Stimulated activated CD8-positive, alpha-beta memory T cell treated with anti-CD3 and anti-CD28 coated beads, Interleukin-2, amount 100 ng/mL, for 1 hour (primary cell): ENCODE measurements at places on chromosomes 12 and 14.
A peak's percentile ranks its signal among the peaks of the same experiment; 100 is the strongest.

DNA sequence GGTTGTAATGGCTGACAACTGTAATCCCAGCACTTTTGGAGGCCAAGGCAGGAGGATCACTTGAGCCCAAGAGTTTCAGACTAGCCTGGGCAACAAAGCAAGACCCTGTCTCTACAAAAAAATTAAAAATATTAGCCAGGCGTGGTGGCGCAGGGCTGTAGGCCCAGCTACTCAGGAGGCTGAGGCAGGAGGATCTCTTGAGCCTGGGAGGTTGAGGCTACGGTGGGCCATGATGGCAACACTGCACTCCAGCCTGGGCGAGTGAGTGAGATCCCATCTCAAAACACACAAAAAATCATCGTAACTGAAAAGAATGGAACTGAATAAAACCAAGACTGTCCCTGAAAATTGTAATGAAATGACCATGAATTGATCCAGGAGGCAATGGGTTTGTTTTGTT, 6.1 kb downstream of the CAMKK2 start:
- no peak for DNase-seq

GRCh38 chr12:96807741-96808140, 99.3 kb upstream of the NEDD1 start:
- DNase-seq, result no peak

DNA sequence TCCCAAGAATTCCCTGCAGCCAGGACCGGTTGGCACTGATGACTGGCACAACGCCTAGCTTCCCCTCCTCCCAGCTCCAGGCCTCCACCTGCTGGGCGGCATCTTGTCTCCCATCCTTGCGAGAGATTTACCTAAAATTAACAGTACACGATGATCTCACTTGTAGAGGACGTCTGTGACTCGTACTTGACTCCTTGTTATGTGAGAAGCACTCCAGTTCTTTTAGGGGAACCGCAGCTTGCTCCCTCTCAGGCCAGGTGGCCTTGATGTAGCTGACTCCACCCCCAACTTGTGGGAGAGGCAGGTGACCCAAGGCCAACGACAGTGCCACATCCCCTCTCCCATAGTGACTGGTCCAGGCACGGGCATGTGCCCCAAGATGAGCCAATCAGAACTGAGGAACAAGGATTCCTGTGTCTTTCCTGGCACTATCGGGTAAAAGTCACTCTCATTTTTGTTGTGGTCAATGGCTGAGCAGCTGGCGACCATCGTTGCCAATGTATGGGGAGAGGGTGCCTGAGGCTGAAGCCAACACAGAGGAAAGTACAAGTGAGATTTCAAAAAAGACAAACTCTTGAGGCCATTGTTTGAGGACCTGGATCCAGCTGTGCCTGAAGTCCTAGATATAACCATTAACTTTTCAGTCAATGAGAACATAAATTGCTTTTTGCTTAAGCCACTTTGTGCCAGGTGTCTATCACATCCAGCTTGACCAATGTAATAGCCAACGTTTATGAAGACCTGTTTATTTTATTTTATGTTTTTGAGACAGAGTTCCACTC, 208.7 kb downstream of the RBM19 start:
- no peak for DNase-seq

DNA sequence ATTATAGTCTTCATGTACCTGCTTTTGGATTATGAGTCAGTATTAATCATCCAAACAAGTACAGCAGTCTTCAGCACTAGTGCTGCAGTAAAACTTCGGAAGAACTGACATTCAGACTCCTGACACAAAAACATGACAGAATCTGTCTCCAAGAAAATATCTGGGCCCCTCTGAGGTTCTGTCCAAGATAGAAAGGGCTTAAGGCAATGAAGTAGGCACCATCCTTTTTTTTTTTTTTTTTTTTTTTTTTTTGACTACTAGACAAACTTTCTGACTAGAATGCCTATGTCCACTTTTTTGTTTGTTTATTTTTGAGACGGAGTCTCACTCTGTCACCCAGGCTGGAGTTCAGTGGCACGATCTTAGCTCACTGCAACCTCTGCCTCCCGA, 112.5 kb downstream of the MED13L start:
- DNase-seq, result no peak

DNA sequence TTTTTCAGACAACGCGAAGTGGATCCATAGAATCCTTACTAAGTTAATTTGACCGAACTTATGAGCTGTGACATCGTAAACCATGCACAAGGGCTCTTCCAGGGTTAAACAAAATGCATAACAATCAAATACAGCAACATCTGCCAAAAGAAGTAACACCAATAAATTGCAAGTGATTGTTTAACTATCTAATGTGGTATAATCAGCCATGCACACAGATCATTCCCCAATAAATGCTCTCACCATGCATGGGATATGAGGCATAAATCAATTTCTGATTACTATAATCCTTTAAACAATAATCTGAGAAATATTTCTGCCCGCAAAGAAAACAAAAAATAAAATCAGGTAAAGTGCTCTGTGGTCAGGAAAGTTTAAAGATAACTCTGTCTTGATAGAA, 7.7 kb upstream of the PLEKHG7 start:
- no peak for DNase-seq

DNA sequence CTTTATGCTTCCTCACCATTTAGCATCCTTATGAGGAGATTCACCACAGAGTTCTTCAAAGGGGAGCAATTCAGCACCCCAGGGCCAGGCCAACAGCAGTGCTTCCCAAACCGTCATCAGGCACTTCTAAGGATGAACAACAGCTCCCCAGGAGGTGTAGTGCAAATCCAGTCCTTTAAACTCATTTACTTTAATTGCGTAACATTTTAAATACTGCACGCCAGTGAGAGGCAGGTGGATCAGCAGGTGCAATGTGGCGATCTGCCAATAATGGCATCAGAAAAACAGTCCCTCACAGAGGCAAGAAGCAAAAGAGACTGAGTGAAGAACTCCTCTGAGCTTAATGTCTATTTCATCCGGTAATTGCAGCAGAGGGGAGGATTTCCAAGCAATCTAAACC, 770.9 kb upstream of the FOXG1 start:
- DNase-seq, result no peak

- no peak for DNase-seq
Observed at GRCh38 chr12:110862329-110862728, 15.5 kb downstream of the CCDC63 start.

- no peak for DNase-seq
Observed at GRCh38 chr12:98856897-98857540, 211.9 kb downstream of the APAF1 start.

GRCh38 chr14:96803958-96804357, 6.8 kb downstream of the VRK1 start:
- no peak for DNase-seq

GRCh38 chr14:51697848-51698247, 46.1 kb downstream of the FRMD6 start:
- no peak for DNase-seq

DNA sequence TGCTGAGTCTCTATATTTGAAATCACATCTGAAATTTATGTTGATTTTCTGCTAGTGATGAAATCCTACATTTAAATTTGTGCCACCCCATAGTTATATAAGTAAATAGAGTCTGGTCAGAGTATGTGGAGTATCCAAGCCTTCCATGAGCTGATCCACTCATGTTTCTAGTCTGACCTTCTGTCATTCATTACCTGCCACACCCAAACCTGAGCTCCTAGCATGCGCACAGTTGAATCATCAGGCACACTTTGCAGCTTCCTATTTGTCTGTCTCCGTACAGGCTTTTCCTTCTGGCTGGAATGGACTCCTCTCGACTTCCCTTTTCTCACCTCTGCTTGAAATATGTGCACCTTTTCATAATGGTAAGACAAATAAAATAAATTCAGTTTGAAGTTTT, 45.3 kb upstream of the LRIG3 start:
- DNase-seq, result no peak

- DNase-seq, result no peak
Observed at GRCh38 chr12:19120795-19121194, 8.7 kb upstream of the PLEKHA5 start.

GRCh38 chr14:27056586-27056985, 458.8 kb upstream of the NOVA1 start:
- no peak for DNase-seq

DNA sequence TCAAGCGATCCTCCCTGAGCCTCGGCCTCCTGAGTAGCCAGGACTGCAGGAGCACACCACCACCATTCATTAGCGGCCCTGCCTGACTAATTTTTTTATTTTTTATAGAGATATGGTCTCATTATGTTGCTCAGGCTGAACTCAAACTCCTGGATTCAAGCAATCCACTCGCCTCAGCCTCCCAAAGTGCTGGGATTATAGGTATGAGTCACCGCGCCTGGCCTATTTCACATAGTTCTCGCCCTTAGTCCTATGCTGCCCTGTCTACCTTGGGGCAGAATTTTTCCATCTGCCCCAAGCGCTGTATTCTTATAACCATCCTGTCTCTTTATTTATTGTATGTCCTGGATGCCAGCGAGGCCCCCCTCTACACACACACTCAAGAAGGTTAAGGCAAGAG, 50.9 kb upstream of the BCL2L14 start:
- no peak for DNase-seq

GRCh38 chr12:31321897-31322228, 4.1 kb downstream of the SINHCAF start:
- DNase-seq, result no peak

- no peak for DNase-seq
Observed at GRCh38 chr14:93708311-93708734, 80.0 kb downstream of the PRIMA1 start.

GRCh38 chr14:68528040-68528687, 264.7 kb downstream of the ZFP36L1 start:
- DNase-seq, result no peak

- DNase-seq, result no peak
Observed at GRCh38 chr12:4830556-4831210, 79.0 kb upstream of the KCNA1 start.

DNA sequence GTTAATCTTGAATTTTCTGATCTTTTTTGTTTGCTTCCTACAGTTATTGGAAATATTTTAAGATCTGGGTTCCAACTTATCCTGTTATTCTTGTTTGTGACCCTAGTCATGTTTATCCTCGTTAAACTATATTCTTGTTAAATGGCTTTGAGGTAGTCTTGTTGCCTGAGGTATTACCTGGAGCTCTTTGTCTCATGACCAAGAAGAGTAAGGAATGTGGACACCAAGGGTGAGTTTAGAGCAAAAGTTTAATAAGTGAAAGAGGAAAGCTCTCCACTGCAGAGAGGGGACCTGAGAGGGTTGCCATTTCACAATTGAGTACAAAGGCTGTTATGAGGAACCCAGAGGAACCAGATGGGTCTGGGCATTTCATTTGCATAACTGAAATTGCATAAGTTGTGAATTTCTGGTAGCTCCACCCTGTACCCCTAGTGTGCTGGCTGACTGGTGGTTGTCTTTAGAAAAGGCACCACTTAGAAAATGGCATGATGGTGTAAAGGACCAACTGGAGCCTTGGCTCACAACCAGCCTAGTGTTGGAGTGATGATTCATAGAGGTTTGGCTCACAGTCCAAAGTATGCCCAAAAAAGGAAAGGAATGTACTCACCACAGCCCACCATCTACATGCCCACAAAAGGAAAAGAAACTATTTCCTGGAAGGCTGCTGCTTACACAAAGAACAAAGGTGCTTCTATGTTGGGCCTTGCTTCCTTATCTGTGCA, 36.7 kb upstream of the RESF1 start:
- no peak for DNase-seq

DNA sequence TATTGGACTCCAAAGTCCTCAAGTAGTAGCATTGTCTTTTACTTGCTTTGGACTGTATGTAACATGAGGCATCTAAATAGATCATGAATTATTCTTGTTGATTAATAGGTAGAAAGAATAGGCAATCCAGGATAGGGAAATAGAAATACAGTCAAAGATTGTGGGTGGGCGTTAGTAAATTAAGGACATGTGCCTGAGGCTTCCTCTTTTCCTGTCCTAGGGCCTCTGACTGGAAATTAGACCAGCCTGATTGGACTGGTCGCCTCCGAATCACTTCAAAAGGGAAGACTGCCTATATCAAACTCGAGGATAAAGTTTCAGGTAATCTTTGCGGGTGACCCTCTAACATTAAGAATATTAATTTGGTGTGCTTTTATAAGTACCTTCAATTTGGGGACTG, 7.6 kb downstream of the NECAP1 start:
- no peak for DNase-seq

GRCh38 chr12:110647631-110648040, 33.7 kb downstream of the TCTN1 start:
- DNase-seq, result no peak

GRCh38 chr14:68948686-68949600, 30.2 kb downstream of the ACTN1 start:
- DNase-seq, result no peak

- no peak for DNase-seq
Observed at GRCh38 chr14:75972801-75973421, 8.9 kb downstream of the TGFB3 start.

DNA sequence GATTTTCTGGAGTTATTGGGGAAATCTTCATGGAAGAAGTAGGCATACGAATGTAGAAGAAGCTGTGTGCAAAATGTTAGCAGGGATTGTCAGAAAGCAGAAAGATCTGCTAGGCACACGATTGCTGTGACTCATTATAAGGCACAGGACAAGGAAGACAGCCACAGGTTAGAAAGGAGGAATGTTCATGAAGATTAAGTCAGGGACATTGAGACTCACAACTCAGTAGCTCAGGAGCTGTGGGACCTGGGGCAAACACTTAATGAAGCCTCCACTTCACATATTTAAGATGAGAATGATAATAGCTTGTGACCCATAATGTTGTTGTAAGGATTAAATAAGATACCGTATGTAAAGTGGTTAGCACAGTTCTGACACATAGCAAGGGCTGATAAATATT, 26.6 kb upstream of the RTRAF start:
- DNase-seq, result no peak

- DNase-seq, result no peak
Observed at GRCh38 chr12:85836197-85837090, at the start of gene RASSF9. Gene RASSF9, minus strand, starts transcription at chr12:85836409. Its CDS starts 208 bp downstream, at chr12:85836201.

- no peak for DNase-seq
Observed at GRCh38 chr14:91869556-91869955, 2.2 kb upstream of the TC2N start.

- DNase-seq, result no peak
Observed at GRCh38 chr12:1575408-1576401, 18.7 kb downstream of the FBXL14 start.

- DNase-seq, result peak; percentile 35
Observed at GRCh38 chr14:73785834-73786635, 65.6 kb upstream of the PTGR2 start.

DNA sequence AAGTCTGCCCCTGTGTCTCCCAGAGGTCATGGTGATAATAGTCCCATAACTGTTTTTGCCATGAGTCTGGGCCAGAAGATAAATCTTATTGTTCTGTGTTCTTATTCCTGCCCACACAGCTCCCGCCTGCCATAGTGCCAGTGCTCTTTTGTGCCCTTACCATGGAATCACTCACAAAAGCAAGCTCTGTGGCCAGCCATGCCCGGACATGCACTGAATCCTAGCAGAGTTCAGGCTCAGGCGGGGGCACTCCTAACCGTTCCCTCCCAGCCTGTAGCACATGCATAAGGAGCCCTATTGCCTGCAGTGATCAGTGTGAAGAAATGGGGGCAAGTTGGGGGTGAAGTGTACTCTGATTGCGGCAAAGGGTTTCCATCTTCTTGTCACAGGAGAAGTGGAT, 33.3 kb downstream of the DHRS2 start:
- no peak for DNase-seq
